HepG2 (cell line): ENCODE measurements at places on chromosomes 5 and 9. TPM values are rescaled to one million over a fixed set of nuclear protein-coding genes. Genes with fewer than 3 reads are reported as not detected.

Gene TXN
- total RNA-seq: 470 and 599 TPM in 2 replicates

GRCh38 chr9:72882117-72882775 lies 70.6 kb downstream of the ALDH1A1 start:
- DNase-seq: no peak

GRCh38 chr5:143041461-143041860 lies 271.3 kb downstream of the ARHGAP26 start:
- DNase-seq: no peak

DNA sequence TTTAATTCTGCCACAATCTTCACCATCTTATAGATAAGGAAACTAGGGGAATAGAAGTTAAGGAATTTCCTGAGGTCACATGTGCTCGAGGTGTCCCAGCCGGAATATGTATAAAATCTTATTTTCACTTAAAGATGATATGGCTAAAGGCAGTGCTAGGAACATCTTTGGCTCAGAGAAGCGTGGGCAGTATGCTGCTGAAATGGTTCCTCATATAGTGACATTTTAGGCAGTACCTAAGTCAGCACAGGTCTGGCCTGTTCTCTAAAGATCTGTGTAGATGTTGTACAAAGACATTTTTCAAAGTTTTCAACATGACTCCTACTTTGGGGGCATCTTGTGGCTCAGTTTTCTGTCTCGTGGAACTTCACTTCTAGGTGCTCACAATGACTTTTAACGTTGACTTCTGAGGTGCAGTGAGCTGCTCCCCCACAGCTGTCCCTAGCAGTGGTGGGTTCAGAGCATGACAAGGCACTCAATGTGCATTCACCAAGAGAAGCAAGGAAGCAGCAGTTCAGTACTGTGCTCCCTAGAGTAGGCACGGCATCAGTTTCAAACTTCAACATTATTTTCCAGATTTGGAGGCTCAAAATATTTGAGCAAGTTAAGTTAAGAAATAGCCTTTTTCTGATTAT lies 40.3 kb downstream of the TNFAIP8 start:
- no peak for DNase-seq

Gene CDH6
- not detected in 2 replicates for total RNA-seq

Gene FGF1
- not detected in 2 replicates for total RNA-seq

- DNase-seq: peak; percentile 60
These were observed 14.6 kb upstream of the F2RL1 start for GRCh38 chr5:76804266-76804665.

DNA sequence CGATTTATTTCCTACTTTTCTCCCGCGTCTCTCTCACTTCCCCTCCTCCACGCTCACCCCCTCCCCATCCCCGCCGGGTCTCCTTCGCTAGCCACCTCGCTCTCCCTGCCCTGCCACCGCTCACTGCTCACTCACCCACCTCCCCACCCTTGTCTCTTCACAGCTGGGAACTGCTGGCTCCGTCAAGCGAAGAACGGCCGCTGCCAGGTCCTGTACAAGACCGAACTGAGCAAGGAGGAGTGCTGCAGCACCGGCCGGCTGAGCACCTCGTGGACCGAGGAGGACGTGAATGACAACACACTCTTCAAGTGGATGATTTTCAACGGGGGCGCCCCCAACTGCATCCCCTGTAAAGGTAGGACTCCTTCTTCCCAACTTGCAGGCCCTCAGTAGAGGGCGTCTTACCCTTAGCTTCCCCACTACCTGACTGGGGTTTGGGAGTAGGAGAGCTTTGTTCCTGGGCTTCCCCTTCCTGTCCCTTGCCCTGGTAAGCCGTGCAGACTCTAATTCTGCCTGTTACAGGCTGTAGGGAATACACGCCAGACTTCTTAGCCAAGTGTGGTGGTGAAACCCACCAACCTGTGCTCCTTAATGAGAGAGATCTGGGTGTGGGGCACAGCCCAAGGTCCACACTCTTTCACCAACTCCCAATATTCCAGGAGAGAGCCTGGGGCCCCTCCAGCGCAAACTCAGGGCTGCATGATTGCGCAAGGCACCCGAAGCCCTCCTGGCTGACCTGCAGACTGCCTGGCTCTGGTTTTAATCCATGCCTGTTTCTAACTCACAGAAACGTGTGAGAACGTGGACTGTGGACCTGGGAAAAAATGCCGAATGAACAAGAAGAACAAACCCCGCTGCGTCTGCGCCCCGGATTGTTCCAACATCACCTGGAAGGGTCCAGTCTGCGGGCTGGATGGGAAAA lies 2.5 kb downstream of the FST start:
- peak; percentile 89 for DNase-seq

DNA sequence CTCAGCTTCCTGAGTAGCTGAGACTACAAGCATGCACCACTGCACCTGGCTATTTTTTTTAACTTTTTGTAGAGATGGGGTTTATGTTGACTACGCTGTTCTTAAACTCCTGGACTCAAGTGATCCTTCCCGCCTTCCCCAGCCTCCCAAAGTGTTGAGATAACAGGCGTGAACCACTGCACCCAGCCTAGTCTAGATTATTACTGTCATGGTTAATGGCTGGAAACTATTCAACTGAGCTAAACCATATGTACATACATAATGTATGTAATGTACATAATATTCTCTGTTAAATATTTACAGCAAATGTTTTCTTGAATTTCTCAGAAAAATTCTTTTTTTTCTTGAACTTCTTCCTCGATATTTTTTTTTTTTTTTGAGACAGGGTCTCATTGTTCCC lies 21.3 kb downstream of the PPP2CA start:
- no peak for DNase-seq

- no peak for DNase-seq
These were observed 38.9 kb downstream of the LYRM7 start for GRCh38 chr5:131209506-131210150.

DNA sequence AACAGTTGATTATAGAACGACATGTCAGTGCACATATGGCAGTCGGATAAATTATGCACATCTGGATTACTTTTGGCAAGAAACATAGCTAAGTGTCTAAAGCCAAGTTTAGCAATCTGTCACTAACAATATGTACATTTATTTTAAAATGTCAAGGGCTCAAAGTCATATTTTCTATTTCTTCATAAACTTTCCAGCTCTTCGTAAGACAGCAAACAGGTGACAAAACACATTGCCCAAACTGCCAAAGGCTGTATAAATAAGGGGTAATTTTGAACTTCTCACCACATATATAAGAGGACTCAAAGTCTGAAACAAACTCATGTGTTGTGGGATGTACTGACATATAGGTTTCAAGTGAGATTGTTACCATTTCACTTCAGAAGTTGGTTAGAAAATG lies 237.2 kb downstream of the ARL15 start:
- DNase-seq: no peak

DNA sequence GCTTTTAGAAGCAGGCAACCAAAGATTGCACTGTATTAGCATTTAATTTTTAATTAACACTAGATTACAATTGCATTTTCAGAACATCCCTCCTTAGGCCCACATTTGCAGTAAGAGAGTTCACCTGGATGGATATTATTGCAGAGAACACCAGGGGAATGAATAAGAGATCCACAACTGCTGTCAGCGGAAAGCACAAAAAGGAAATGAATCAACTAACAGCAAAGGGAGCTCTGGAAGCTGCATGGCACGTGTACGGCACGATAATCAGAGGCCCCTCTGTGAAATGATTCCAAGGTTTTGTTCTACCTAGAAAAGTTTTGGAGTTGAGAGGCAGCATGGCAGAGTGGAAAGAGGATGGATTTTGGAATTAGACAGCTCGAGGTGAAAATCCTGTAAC lies 361.2 kb upstream of the C9orf72 start:
- no peak for DNase-seq

Gene ARHGEF37
- 0.27 TPM in 1 of 2 replicates, not detected in the other for total RNA-seq

DNA sequence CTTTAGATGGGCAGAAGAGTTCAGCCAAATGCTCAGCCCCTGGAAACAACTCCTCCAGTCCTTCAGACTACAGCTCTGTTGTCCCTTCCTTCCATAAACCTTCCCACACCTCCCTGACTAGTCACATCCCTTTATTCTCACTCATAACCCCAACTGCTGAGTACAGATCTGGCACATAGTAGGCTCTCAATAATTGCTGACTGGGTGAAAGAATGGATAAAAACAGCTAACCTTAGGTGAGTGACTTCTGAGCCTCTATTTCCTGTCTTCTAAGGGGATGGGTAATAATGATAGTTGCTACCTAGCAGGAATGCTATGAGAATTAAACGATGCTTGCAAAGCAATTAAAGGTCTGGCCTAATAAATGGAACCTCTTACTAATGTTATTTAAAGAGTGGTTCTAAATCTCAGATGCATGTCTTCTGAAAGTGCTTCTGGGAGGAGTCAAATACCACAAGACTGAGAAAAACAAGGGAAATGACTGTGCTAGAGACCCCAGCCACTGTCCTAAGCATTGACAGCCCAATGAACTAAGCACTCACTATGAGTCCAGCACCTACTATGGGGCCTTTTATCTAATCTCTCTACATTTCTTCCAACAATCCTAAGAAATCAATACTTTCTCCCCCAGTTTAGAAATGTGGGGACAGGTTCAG lies 2.5 kb upstream of the NR6A1 start:
- DNase-seq: no peak

- no peak for DNase-seq
These were observed 175.6 kb downstream of the CD180 start for GRCh38 chr5:67021031-67021430.

- DNase-seq: no peak
These were observed 60.3 kb downstream of the UBAP2 start for GRCh38 chr9:33988219-33988890.

- DNase-seq: no peak
These were observed 34.3 kb downstream of the MRPL36 start for GRCh38 chr5:1765141-1765879.

DNA sequence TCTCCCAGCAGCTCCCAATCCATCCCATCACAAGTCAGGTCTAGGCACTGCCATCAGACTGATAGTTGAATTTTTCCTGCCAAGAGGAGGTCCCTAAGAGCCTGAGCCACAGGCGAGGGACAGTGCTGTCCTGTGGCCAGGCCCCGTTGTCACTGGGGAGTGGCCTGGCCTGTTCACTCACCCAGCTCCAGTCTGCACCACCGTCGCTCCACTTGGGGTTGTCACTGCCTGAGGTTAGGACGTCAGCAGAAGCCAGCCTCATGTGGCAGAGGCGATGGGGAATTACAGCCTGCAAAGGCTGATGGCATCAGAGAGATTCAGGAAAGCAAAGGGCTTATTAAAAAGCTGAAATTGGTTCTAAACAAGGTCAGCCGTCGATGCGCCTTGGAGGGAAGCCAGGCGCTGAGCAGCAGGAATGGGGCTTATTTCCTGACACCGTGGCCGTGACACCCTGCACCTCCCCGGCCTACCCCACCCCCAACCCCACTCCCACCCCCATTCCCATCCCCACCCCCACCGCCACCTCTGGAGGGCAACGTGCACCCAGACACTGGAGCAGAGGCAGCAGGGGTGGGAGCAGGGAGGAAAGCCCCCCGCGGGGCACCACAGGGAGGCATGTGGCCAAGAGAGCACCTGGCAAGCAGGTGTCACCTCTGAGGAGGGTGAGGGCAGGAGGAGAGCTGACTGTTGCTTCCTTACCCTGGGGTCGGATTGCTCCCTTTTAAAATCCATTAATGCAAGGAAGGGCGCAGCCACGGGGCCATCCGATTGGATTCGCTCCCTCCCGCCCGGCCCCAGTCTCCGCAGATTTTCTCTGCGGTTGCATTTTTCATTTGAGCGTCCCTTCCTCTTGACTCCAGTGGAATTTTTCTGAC lies 3.1 kb upstream of the DBH start:
- DNase-seq: no peak

GRCh38 chr5:77560677-77561263 lies 68.7 kb upstream of the WDR41 start:
- peak; percentile 35 for DNase-seq

DNA sequence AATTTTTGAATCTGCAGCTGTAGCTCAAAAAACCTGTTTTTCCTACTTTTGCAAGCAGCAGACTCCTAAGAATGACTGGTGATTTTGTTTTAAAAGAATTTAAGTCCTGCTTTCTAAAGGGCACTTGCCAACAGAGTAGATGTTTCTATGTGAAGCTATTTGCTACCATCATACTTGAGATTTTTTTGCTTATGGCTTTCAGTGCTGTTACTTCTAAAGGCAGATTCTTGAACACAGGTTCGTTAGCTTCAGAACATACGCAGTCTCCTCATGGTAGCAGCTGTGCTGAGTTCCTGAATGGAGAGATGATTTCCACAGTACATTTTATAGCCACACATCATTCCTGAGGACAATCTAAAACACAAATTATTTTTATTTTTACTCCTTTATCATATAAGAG lies 24.4 kb upstream of the ELL2 start:
- no peak for DNase-seq

- peak; percentile 32 for DNase-seq
These were observed 47.1 kb upstream of the SH3GL2 start for GRCh38 chr9:17531642-17532254.

Gene WNT8A
- not detected in 2 replicates for total RNA-seq

Gene SNX18
- total RNA-seq: 6.0 and 6.2 TPM in 2 replicates

DNA sequence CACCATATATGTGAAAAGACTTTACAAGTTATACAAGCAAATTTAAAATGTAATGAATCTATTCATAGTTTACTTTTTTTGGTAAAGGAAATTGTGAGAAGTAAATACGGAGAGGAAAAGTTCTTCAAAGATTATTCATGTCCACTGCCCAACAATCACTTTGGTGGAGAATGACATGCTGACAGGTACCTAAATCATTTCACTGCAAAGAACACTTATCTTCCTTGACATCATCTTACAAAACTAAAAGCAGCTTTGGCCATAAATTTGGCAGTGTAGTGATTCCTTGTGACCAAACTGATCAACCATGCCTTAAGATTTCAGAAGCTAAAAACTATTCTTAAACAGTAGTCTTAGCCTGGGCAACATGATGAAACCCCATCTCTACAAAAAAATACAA lies 42.5 kb downstream of the GOLPH3 start:
- no peak for DNase-seq

- no peak for DNase-seq
These were observed 407.7 kb upstream of the GRAMD2B start for GRCh38 chr5:126015235-126016181.

Gene RGS3
- total RNA-seq: 26.7 and 28.8 TPM in 2 replicates

Gene HARS2
- 25.8 and 28.3 TPM in 2 replicates for total RNA-seq

Gene BAAT
- total RNA-seq: 0.71 and 1.0 TPM in 2 replicates

Gene NFIB
- total RNA-seq: 2.4 and 4.6 TPM in 2 replicates

Gene FOXD4L3
- not detected in 2 replicates for total RNA-seq

Gene INVS
- 16.3 and 17.1 TPM in 2 replicates for total RNA-seq

- DNase-seq: no peak
These were observed 51.8 kb upstream of the TLE1 start for GRCh38 chr9:81741103-81741502.

DNA sequence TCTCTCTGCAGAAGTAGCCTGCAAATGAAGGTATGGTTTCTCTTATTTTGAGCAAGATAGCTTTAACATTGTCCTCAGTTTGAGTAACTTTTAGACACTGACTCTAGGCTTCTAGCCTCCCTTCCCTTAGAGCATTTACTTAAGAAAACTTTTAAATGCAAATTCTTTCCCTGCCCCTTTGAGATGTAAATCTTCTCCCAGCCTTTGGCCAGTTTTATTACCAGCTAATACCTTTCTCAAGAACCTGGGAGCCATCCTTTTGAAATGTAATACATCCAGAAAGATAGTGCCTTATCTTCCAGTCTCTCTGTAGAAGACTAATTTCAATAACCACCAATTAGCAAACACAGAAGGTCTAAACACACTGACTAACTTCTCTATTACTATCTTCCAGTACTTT lies 688.9 kb upstream of the CDH9 start:
- DNase-seq: no peak

Gene AMBP
- total RNA-seq: 612 and 1,510 TPM in 2 replicates

Gene SPAG8
- total RNA-seq: 0.27 TPM in 1 of 2 replicates, not detected in the other
